ENCODE measurements at places on chromosomes 1 and 21.

GRCh38 chr21:38493549-38494250 is 4.6 kb downstream of the ERG start:
- DNase-seq: no peak

- DNase-seq: no peak
Observed at GRCh38 chr1:186214791-186215190, 160.3 kb downstream of the TPR start.

DNA sequence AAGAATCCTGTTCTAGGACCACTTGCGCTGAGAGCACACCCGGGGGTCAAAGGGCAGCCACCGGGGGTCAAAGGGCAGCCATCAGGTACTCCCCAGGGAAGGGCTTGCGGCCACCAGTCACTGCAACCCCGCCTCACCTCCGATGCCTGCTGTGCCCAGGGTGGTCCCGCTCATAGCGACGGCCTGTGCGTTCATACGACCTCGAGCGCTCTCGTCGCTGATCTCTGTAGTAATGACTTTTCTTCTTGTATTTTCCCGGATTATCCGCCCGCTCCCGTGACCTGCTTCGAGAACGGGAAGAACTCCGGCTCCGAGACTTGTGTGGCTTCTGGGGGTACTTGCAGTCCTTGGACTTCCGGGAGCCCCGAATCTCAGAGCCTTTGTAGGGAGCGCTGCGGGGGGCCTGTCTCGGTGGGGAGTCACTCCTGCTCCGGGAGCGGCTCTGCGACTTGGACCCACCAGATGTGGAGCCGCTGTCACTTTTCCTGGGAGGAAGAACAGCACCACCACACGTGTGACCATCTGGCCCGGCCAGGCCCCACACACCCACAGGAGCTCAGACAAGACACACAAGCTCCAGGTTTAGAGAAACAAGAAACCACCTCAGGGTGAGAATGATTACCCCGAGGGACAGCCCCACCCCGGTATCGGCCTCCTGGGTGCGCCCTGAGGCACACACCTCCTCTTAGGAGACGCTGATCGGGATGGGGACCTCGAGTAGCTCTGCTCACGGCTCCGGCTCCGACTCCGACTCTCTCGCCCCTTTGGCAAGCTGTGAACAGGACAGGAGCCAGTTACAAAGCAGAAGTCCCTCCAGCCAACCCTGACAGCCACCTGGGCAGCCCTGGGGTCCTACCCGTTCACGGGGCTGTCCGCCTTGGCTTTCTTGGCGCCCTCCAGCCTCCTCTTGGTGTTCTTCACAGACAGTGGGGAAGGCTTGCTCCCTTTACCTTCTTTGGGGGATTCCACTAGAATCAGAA is 11.7 kb downstream of the CCNL2 start:
- no peak for DNase-seq

GRCh38 chr1:15719381-15720120 is 16.5 kb upstream of the SLC25A34 start:
- no peak for DNase-seq

DNA sequence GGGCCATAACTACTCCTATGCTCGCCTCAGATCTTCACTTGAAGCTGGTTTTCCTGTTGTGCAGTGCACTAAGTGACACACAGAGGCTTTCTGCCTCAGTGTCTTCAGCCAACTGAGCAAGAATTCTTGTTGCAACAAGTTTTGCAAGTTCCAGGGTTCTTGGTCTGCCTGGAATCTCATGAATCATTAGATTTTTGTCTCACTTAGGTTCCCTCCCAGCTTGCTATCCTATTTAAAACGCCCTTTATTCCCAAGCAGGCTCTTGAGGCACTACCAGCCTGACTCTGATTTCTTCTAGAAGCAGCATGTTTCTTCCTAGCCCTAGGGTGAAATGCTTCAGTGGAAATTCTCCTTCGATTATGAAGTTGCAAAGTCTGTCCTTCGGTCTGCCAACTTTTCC is 158.8 kb downstream of the C1orf21 start:
- DNase-seq: no peak

DNA sequence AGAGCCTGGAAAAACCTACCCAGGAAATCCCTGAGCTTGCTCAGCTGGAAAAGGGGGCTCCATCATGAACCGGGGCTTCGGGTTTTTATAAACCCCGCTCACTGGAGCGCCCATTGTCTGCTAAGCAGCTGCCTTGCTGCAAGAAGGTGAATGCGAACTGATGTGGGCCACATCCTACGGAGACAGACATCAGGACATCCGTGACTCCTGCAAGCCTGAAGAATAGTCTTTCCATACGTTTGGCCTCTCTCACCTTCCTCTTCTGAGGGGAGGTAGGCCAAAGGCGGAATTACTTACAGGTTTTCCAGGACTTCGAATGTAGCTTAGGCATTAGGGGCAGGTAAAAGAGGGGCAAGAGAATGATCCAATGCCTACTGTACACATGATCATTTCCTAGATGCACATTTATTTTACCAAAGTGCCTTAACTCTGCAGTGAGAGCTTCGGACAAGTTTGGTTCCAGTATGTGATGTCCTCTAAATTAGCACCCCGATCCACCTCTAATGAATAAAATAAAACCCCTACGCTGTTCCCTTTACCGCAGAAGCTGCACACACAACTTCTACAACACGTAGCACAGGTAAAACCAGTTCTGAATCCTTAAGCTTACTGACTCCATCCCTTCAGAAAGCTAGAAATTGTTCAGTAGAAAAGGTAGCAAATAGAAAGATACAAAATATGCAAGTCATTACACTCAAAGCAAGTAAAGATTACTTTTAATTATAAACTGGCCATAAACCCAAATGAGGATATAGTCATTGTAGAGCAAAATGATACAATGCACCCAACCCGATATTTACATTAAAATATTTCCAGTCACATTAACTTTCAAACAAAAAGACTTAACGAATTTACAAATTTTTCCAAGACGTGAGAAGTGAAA is 866 bp upstream of the SORT1 start:
- no peak for DNase-seq

DNA sequence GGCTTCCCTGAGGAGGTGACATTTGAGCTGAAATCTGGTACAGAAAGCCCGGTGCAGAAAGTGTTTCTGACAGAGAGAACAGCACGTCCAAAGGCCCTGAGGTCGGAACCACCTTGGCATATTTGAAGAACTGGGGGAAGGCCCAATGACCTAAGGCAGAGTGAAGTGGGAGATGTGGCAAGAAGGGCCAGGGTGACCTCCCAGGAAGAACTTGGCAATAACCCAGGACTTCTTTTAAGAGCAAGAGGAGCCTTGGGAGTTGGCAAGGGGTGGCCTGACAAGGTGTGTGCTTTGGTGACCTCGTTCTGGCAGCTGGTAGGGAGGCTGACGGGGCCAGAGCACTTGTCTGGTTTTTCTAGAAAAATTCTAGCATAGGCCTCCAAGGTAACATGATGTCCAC is 23.4 kb downstream of the TTC39A start:
- no peak for DNase-seq

- no peak for DNase-seq
Observed at GRCh38 chr1:242209063-242209462, 210.2 kb upstream of the MAP1LC3C start.

GRCh38 chr1:94246692-94247137 is 9.3 kb upstream of the ARHGAP29 start:
- DNase-seq: no peak

DNA sequence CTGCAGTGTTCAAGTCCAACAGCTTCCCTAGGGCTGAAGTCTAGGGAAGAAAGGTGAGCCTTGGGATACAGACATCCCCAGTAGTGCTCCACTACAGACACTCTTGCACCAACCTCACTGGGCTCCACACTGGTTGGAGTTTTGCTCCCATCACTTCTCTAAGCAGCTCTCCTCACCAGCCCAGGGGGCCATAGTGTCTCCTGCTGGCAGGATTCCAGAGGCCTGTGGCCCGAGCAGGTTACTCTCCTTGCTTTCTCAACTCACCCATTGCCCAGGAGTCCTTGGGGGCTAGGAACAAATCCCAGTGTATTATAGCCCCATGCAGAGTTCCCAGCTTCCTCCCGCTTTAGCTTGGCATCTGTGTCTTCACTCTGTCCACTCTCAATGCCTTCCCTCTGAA is 52.8 kb downstream of the IFI44 start:
- no peak for DNase-seq

DNA sequence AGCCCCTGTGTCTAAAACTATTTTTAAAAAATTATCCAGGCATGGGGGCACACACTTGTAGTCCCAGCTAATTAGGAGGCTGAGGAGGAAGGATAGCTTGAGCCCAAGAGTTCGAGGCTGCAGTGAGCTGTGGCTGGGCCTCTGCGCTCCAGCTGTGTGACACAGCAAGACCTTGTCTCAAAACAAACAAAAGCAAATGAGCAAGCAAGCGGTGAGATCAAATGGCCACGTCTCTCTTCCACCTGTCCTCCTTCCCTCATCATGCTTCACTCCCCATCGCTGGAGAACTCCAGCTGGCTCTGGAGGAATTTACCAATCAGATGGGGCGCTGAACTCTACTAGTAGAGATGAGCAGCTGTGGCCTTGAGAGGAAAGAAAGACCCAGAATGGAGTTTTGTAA is 14.0 kb upstream of the REN start:
- DNase-seq: no peak

DNA sequence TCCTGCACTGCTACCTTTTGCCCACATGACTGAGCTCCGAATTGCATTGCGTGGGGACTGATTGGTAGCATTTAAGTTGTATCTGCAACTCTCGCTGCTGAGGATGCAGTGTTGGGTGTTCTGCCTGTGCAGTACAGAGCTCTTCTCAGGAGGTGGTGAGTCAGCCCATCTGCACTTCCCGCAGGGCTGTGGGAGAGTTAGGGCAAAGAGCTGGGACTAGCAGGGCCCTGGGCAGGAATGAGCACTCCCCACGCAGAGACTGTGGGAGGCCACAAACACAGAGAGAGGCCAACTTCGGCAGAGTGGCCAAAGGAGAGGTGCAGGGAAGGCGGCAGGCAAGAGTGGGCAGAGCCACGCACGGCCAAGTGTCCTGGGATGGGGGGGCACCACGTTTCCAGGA is 244.7 kb downstream of the SIPA1L2 start:
- DNase-seq: no peak

DNA sequence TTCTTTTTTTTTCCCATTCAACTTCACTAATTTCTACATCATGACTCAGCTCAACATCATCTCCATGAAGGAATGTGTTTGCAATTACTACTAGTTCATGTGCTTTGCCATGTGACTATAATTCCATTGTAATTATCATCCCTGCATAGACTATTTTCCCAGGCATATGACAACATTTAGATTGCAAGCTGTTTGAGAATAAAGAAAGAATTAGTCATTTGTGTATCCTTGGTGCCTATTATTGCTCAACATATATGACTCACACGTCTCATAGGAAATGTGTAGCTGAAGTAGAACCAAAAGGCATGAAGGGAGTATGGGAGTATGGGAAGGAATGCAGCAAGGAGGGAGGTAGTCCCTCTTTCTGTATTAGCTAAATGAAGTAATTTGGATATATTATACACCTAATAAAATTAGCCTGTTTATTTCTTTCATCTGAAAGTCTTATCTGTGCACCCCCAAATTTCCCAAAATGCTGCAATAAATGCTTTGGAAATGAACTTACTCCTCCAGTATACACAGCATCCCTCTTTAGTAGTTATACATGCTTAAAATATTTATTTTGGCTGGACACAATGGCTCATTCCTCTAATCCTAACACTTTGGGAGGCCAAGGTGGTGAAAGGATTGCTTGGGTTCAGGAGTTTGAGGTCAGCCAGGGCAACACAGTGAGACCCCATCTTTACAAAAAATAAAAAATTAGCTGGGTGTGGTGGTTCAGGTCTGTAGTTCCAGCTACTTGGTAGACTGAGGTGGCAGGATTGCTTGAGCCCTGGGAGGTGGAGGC is 316.9 kb upstream of the ADGRL4 start:
- no peak for DNase-seq

GRCh38 chr1:998995-999724 is 737 bp downstream of the HES4 start:
- DNase-seq: no peak

DNA sequence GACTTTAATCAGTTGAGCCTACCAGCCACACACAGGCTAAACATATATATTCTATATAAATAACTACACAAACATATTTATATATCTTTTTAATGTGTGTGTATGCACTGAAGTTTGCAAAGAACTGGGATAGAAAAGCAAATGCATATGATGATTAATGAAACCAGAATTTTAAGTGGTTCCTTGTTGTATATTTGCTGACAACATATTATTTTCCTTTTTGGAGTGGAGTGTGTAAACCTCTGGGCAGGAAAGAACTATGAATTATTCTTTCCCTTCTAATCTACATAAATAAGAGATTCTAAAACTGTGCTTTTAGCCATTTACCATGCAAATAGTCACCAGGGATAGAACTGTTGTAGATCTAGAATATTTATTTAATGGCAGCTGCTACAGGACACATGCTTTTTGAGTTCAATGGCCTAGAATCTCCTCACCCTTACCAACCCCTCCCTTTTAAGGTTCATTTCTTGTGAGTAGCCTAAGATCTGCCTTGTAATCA is 187.6 kb downstream of the BACH1 start:
- no peak for DNase-seq

- no peak for DNase-seq
Observed at GRCh38 chr1:176994931-176995596, 169.4 kb downstream of the ASTN1 start.

DNA sequence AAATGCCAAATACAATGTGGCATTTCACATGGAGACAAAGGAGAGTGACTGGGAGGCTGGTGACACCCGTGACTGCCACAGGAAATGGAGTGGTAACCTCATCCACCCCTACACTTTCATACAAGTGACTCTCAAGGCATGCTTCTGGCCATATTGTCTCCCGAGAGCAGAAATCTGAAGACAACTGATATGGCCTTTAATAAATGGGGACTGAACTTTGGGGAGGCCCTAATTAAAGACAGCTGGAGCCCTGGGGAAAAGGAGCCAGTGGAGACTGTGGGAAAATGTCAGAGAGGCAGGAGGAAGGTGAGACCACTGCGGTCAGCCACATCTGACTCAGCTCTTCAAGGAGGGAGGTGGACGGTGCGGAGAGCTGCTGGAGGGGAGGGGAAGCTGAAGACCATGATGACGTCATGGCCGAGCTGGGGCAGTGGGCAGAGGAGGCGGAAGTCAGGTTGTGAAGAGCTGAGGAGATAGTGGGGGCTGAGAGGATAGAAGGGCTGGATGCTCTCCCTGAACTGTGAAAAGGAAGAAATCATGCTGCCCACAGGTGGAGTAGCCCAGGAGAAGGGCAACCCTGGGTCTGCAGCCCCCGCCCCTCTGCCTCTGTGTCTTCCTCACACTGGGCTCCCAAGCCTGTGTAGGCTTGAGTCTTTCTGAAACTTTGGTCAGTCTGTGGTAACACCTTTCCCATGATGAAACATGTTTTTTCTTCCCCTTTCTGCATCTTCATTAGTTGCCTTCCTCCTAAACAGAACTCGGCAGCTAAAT is 14.0 kb upstream of the NCF2 start:
- no peak for DNase-seq

GRCh38 chr1:227459326-227459841 is 104.0 kb upstream of the ZNF678 start:
- DNase-seq: no peak

Data from GM12891 (cell line).